ENCODE measurements at places on chromosomes 7 and 10. TPM values are rescaled to one million over a fixed set of nuclear protein-coding genes. Genes with fewer than 3 reads are reported as not detected.

Gene TEX36
- polyA plus RNA-seq = not detected

- DNase-seq = no peak
These were observed 884.5 kb upstream of the POT1 start for GRCh38 chr7:125814100-125814499.

GRCh38 chr7:124635416-124635815 is 130.2 kb downstream of the GPR37 start:
- no peak for DNase-seq

- no peak for DNase-seq
These were observed 644.6 kb downstream of the AUTS2 start for GRCh38 chr7:70242826-70243225.

GRCh38 chr10:25725917-25726716 is 207.9 kb upstream of the MYO3A start:
- DNase-seq = no peak

GRCh38 chr7:68411742-68412141 is 1186.5 kb upstream of the AUTS2 start:
- no peak for DNase-seq

GRCh38 chr7:137886281-137886680 is 39.5 kb upstream of the DGKI start:
- no peak for DNase-seq

- DNase-seq = no peak
These were observed 954.7 kb upstream of the GHITM start for GRCh38 chr10:83184641-83185040.

GRCh38 chr7:159001811-159002210 is 142.9 kb downstream of the VIPR2 start:
- no peak for DNase-seq

GRCh38 chr7:12360948-12361347 is 42.7 kb downstream of the VWDE start:
- DNase-seq = no peak

Data from AG04450 (cell line).